ENCODE measurements at places on chromosomes 5 and 9.

GRCh38 chr5:142783601-142784341 lies 13.6 kb downstream of the ARHGAP26 start:
- peak; percentile 52 for DNase-seq

- peak; percentile 70 for DNase-seq
These were observed 40.4 kb downstream of the BASP1 start for GRCh38 chr5:17257705-17258273.

DNA sequence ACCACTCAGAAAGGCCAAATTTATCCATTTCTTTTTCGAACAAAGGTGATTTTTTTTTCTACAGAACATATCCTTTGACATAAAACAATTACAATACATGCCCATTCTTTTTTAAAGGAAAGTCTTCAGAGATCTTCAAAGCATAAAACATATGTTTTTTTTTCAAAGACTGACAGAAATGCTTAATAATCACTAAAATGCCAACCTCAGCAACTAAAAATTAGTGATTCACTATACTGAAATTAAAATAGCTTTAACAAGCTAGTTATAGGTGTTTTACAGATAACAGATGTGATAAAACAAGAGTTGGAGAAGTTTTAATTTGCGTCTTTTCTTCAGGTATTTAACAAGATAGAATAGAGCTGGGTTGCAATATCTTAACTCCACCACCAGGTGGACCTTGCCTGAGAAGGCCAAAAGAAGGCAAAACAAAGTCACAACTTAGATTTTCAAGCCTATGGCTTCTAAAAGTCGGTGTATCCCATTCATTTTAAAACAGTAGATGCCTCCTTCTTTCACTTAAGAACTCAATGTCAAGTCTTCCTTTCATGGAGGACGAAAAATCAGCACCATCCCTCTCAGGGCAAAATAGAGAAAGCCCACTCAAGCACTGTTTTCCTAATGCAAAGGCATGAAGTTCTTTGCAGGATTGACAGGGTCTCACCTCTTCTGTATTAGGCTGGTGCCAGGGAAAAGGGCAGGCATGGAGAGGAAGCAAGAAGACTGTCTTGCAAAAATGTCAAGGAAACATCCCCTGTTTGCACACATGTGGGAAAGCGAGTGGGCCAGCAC lies 31.1 kb upstream of the CPLX2 start:
- DNase-seq = no peak

- no peak for DNase-seq
These were observed 1641.8 kb upstream of the WWC1 start for GRCh38 chr5:166649676-166650075.

DNA sequence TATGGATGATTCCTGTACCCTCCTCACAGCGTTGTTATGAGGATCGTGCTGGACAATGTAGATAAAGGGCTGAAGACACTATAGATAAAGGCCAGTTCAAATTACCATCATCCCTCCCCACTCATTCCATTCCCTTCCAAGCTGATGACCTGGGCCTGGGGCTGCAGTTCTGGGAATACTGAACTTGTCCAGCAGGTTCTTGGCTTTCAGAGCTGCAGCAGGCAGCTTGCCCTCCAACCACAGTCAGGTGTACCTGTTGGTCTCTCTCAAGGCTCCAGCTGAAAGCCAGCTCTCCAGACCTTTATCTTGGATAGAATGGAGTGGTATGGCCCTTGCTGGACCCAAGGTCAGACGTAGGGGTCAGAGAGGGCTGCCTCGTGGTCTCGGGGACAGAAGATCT lies 92.5 kb downstream of the PCDH1 start:
- DNase-seq = no peak

GRCh38 chr9:99154356-99154755 lies 49.4 kb downstream of the TGFBR1 start:
- DNase-seq = no peak

DNA sequence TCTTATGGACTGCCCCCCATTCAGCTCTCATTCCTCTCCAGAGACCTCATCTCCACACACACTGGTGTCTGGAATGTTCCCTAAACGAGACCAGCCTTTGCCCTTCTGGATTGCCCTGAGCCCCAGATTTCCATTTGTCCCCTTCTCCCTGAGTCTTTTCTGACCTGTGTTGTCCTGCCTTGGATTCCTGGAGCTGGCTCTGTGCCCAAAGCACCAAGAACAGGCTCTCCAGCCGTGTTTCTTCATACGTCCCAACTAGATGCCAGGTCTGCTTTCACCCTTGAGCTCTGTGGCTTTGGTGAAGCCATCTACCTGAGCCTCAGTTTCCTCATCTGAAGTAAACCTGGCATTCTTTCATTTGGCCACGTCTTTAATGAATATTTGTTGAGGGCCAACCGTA lies 6.3 kb downstream of the CCDC180 start:
- DNase-seq = no peak

DNA sequence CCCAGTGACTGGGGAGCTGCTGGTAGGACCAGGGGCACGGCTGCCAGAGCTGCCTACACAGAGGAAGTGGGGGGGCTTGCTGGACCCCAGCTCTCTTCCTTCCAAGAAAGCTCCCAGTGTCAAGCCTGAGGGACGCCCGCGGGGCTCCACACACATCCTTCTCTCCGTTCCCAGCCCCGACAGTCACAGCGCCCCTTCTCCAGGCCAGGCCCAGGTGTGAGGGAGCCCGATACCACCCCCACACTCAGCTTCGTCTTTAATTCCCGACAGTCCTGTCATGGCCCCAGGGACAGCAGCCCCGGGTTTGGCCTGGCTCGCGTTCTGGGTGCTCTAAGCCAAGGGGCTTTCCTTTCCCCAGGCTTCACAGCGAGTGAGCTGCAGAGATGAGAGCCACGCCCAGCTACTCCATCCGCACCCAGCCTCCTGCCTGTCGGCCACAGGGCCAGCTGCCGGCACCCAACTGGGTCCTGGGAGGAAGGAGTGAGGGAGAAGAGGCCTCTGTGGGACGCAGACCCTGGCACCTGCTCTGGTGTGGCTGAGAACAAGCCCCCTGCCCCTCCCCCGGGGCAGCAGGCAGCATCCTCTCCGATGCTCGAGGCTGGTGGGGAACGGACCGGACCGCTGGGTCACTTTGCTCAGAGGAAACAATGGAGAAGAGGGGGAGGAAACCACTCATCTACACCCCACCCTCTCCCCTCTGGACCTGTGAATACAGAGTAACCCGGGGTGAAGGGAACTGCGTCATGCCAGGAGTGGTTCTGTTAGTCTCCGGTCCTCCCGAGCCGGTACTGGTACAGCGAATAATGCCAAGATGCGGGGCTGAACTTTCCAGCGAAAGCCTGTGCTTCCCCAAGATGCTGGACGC lies 53.9 kb upstream of the PHYKPL start:
- no peak for DNase-seq

DNA sequence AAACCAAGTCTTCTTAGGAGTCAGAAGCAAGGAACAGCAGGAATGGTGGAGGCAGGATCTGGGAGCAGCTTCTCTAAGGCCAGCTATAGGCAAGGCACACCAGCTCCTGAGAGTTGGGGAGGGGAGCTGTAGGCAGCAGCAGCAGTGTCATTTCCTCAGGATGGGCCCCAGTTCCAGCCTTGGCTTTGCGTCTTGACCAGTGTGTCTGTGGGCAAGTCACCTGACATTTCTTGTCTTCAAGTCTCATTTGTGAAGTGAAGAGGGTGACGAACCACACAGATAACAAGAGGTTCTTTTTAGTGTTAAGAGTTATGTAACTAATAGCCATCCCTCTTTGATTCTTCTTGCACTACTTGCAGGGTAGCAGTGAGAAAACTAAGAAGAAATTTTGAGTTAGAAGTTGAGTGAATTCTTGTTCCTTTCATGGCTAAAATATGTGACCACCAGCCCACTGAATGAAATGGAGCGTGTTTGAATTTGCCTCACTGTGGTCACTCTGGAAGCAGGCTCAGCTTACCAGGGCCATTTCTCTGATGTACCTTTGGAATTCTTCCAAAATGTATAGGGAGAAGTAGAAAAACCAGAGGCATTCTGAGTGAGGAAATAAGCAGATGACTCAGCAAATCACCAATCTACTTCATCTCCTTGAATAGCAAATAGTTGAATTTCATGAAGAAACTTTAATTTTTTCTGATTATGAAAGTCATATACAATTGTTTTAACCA lies 42.4 kb downstream of the RHOBTB3 start:
- DNase-seq = no peak

DNA sequence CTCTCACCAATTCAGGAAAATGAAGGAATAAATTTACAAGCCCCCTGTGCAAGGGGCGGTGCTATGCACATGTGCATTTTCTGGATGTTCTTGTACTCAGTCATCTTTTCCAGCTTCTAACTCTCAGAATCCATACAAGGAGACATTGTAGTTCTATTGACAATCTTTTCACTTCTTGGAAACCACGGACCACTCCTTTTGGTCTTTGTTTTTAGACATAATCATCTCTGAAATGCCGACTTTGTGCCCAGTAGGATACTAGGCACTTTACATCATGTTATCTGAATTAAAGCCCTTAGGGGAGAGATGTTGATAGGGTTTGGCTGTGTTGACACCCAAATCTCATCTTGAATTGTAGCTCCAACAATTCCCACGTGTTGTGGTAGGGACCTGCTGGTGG lies 322.6 kb upstream of the WWC1 start:
- DNase-seq = no peak

DNA sequence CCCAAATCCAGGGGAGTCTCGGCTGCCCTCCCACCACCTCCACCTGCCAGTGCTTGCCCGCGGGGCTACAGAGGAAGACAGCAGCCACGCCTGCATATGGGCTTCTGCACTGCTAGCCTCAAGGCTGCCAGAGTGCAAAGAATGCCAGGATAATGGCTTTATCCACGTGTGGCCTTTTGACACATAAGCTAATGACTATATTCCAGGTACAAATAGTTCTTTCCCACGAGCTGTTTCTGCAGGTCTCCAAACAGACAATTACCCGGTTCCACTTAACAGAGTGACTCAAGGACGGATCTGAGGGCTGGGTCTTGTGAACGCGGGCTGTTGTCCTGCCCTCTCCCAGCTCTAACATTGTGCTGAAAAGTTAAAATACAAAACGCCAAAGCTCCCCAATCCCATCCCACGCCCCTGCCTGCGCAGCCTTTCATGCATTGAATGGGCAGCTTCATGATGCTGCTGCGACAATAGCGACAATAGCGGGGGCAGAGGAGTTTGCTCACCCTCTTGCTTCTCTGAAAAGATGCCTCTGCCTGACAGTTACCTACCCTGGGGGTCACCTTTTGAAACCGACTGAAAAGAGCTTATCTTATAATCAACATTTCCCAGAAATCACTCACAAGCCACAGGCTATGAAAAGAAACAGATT lies 39.1 kb upstream of the MSH3 start:
- no peak for DNase-seq

DNA sequence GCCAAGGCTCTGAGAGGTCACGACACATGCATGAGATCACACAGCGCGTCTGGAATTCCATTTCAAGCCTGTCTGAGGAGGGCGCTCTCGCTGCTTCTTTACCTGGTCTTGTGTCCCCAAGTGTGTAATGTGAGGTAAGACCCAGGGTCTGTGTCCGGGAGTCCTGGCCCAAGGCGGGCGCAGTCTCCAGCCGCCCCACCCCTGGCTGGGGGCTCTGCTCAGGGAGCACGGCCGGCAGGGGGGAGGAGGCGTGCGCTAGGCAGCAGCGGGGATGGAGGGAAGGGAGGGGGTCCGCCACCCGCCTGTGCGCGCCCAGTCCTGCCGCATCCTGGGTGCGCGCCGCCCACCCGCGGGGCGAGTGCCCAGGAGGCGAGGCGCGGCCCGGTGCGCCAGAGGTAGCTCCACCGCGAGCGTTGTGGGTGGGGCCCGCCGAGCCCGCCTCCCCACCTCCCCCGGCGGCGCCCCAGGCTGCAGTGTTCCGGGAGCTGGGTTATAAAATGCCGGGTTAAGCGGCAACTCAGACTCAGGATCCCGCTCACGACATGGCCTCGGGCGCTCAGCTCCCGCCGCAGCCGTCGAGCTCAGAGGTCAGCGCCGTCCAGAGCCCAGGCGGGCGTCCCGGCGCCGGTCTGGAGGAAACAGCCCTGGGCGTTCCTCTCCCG lies at the start of gene CCNI2:
Gene CCNI2, plus strand, starts transcription at position 473 of the 662 bp plus-strand sequence. Its CDS starts 70 bp downstream, at position 543.
- no peak for DNase-seq

DNA sequence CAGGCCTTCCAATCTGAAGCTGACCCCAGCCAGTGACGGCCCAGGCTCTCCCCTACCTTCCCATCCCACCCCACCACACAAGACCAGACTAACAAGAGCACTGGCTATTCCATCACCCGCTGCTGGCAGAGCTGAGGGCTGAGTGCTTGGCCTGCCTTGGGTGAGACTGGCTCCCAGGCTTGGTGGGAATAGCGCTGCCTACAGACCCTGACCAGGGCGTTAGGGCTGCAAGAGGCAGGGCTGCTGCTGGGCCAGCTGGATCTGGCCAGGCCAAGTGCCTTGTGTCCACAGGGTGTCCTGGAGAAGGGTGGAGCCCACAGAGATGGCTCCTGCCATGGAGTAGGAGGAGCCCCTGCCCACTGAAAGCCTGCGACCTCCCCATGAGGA lies 31.6 kb upstream of the ANGPTL2 start:
- DNase-seq = no peak

- DNase-seq = no peak
These were observed 2.4 kb downstream of the WNK2 start for GRCh38 chr9:93186215-93186945.

DNA sequence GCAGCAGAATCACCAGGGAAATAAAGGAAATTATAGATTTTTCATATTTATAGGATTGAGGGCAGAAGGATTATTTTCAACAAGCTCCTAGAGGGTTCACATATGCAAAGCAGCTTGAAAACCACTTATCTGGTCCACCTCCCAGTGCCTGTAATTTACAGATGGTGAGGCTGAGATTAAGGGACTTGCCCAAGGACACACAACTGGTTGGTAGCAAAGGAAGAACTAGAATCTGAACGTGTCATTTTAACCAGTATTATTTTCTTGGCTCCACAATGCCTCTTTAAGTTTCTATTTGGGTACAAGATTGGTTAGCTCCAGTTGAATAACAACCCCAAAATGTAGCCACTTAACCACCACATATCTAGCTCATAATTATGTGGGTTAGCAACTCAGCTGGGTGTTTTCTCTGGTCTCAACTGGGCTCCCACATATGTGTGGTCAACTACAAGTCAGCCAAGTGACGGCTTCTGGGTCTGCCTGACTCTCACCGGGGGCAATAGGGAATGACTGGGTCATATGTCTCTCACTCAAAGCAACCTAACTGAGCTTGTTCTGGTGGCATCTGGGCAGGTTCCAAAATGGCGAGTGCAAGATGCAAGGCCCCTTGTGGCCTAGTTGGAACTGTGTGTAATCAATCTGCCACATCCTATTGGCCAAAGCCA lies 127.7 kb downstream of the ZDHHC21 start:
- peak; percentile 9 for DNase-seq

- no peak for DNase-seq
These were observed 54.1 kb downstream of the ERMP1 start for GRCh38 chr9:5778805-5779204.

DNA sequence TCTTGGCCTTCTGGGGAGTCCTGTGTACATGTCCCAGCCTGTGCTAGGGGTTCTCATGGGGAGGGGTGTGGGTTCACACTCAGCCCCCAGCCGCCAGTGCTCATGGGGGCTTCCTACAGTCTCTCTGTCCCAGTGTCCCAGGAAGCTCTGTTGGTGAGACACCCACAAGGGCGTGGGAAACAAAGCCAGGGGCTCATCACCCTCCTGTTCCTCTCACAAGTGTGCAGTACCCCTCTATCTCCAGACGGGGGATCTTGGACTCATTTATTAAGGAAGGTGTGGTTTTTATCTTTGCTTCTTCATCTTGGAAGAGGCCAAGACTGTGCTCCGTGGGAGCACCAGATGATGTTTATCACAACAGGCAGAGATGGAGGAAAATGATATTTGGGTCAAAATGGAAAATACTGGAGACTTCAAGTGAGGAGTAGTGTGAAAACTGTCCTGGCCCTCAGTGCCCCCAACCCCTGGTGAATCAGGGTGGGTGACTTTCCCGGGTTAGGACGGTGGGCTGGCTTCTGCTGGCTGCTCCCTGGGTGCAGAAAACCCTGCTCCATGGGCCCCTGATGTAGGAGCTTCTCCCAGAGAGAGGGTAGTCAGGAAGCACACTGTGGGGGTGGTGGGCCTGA lies 15.2 kb downstream of the TMEM171 start:
- DNase-seq = no peak

Data from GM12878 (cell line).